Amniotic stem cell (primary cell): ENCODE measurements at places on chromosomes 6 and 20.

GRCh38 chr6:162467679-162468078 is 259.9 kb downstream of the PRKN start:
- DNase-seq, result no peak

- no peak for DNase-seq
Observed at GRCh38 chr6:17580518-17581048, 19.5 kb upstream of the FAM8A1 start.

GRCh38 chr6:23088761-23089160 is 519.4 kb downstream of the HDGFL1 start:
- DNase-seq, result no peak

- DNase-seq, result no peak
Observed at GRCh38 chr20:51230727-51231126, 207.8 kb upstream of the KCNG1 start.

- DNase-seq, result no peak
Observed at GRCh38 chr6:139147628-139148027, 12.7 kb downstream of the HECA start.

GRCh38 chr20:16433293-16433580 is 140.0 kb downstream of the KIF16B start:
- no peak for DNase-seq

DNA sequence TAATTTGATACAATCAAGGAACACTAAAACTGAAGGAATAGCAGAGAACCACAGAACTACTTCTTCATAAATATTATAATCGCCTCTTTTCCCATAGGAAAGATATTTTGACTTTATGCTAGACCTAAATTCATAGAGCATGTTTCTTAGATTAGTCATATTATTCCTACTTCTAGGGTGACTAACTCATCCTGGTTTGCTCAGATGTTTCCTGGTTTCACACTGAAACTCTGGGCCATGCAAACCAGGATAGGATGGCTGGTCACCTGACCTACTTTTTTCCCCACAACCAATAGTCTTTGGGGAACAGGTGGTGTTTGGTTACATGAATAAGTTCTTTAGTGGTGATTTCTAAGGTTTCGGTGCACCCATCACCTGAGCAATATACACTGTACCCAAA is 42.8 kb downstream of the MMS22L start:
- peak; percentile 22 for DNase-seq

- DNase-seq, result no peak
Observed at GRCh38 chr20:22566876-22567658, 17.3 kb downstream of the FOXA2 start.

- DNase-seq, result no peak
Observed at GRCh38 chr6:51753635-51754034, 333.8 kb downstream of the PKHD1 start.

DNA sequence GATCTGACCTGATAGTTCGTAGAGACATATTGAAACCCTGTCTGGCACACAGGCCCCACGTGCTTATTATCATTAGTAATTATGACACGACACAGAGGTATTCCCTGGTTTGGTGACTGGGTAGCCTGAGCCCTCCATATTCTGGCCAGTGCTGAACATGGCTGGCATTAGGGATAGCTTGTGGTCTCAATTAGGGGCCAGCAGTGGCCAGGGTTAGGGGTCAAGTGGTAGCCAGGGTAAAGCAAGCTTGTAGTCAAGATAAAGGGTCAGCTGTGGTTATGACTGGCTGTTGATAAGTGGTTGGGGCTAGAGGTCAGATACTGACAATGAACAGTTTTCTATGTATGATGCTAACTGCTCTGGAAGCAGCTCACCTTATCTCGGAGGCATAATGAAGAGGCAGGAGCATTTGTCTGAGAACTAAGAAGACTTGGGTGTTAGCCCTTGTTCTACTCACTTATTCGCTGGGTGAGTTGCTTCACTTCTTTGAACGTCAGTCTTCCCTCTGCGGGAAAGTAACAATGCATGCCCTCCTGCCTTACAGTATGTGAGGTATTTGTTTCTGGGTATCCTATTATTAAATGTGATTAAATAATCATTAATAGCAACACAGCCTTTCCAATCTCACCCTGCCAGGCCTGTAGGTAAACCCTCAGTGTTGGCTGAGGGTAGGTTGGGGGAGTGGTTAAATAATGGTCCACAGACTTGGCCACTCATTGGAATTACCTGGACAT is 66.7 kb downstream of the VEGFA start:
- no peak for DNase-seq

- DNase-seq, result no peak
Observed at GRCh38 chr6:328136-328670, 35.9 kb downstream of the DUSP22 start.

GRCh38 chr20:63117151-63117550 is 98.8 kb downstream of the YTHDF1 start:
- DNase-seq, result no peak
